ENCODE measurements at places on chromosomes 1 and 21. TPM values are rescaled to one million over a fixed set of nuclear protein-coding genes. Genes with fewer than 3 reads are reported as not detected.
A peak's percentile ranks its signal among the peaks of the same experiment; 100 is the strongest.

LYPLAL1 gene
- 36.9 TPM for polyA plus RNA-seq

AKIRIN1 gene
- 108 TPM for polyA plus RNA-seq

TCHH gene
- polyA plus RNA-seq, result 0.48 TPM

CLDN14 gene
- 0.56 TPM for polyA plus RNA-seq

RAB3B gene
- polyA plus RNA-seq, result 29.7 TPM

TRIM33 gene
- polyA plus RNA-seq, result 32.8 TPM

DLGAP3 gene
- polyA plus RNA-seq, result 41.1 TPM

LCE2A gene
- not detected for polyA plus RNA-seq

GUCA2A gene
- polyA plus RNA-seq, result not detected

SPRR3 gene
- polyA plus RNA-seq, result 0.49 TPM

SERTAD4 gene
- 8.8 TPM for polyA plus RNA-seq

DNA sequence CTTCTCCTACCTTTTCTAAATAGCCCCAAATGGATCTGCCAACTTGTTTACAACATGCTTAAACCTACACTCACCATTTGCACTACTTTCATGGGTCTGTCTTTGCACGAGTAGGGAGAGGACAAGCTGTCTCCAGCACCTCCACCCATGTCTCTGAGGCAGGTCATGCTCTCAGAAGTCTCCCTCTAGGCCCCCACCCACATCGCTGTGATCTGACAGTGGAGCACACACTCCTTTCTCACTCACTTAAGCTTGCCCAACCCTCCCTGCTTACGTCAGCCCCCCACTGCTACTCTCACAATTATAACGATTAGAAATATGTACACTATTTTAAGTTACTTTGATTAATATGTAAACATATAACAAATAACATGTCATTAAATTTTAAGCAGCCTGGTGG, 141.1 kb downstream of the KCNH1 start:
- DNase-seq, result no peak

GRCh38 chr1:866095-866494, 57.6 kb upstream of the SAMD11 start:
- no peak for DNase-seq

DNA sequence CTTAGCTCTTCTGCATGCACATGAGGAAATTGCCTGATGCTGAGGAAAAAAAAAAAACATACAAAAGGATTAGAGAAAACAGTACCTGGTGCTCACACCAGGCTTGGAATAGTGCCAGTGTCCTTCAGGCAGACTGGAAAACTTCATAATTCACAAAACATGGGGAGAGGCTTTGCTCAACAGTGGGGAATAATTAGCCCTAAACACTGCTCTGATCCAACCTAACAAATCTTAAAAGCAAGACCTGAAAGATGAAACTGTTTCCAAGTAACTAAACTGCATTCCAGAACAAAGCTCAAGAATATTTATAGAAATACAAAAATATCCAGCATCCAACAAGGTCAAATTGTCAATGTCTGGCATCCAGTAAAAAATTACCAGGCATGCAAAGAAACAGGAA, 124.8 kb downstream of the AK5 start:
- no peak for DNase-seq

DNA sequence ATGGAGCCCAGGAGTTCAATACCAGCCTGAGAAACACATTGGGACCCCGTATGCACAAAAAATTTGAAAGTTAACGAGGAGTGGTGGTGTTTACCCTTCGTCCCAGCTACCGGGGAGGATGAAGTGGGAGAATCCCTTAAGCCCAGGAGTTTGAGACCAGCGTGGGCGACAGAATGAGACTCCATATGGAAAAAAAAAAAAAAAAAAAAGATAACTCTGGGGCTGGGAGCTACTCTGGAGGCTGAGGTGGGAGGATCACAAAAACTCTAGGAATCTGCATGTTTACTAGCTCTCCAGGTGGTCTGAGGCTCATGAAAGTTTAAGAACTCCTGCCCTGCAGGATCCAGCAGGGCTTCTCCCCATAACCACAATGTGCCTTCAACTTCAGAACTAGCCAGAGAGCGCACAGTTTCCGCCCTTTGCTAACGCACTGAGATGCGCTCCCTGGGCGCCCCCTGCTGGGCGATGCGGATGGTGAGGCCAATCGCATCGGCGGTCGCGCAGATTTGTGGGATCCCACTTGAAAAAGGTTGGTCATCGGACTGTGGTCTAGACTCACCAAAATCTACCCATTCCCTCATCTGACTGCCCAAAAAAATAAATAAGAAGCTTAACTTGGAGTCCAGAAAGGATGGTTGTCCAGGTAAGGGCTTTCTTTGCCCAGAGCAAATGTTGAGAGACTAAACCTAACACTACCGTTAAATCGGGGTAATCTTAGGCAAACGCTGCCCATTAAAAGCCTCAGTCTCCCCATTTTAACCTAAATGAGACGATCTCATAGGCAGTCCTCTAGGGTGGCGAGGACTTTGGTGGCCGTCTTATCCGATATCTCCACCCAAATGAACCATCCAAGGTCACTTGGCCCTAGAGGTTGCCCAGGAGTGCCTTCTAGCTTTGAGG, 8.8 kb downstream of the ZNF683 start:
- DNase-seq, result no peak

DNA sequence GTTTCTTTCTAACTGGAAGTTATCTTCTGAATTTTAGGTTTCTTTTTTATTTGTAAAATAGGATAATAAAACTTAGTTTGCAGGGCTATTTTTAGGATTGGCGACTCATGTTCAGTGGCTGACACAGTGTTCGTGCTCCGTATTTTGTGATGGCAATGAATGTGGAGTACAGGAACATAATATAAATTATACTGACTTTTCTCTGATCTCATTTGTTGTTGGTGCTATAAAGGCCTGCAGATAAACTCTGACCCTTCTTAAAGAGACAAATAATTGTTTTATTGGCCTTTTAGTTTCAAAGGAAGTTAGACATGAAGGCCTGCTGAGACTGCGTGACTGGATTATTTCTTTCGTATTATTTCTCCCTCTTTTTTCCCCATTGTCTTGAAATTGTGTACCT, 339.6 kb downstream of the PDE4B start:
- no peak for DNase-seq

DNA sequence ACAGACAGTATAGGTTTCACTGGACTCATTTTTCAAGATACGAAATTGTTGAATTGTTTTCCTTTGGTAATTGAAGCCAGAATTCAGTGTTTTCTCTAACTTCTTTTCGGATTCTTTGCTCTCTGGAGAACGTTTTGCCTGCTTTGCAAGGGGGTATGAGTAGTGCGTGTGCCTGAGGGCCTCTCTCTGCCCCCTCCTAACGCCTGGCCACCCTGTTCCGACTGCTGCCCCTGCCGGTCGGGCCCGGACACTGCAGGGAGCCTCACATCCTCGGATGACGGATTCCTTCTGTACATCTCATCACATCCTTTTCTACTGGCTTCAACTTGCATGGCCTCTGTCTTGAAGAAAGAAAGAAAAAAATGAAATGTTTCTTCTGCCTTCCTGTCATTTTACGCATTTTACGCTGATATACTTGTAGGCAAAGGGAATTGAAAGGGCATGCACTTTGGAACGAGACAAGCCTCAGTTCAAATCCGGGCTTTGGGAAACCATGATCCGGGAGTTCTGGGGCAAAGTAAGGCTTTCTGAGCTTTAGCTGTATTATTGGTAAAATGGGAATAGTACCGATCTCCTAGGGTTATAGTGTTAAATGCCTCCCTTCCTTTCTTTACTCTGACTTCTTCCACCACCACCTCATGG, 65.1 kb downstream of the DISC1 start:
- DNase-seq, result no peak

GRCh38 chr1:93528412-93528811, 80.5 kb downstream of the FNBP1L start:
- no peak for DNase-seq

DNA sequence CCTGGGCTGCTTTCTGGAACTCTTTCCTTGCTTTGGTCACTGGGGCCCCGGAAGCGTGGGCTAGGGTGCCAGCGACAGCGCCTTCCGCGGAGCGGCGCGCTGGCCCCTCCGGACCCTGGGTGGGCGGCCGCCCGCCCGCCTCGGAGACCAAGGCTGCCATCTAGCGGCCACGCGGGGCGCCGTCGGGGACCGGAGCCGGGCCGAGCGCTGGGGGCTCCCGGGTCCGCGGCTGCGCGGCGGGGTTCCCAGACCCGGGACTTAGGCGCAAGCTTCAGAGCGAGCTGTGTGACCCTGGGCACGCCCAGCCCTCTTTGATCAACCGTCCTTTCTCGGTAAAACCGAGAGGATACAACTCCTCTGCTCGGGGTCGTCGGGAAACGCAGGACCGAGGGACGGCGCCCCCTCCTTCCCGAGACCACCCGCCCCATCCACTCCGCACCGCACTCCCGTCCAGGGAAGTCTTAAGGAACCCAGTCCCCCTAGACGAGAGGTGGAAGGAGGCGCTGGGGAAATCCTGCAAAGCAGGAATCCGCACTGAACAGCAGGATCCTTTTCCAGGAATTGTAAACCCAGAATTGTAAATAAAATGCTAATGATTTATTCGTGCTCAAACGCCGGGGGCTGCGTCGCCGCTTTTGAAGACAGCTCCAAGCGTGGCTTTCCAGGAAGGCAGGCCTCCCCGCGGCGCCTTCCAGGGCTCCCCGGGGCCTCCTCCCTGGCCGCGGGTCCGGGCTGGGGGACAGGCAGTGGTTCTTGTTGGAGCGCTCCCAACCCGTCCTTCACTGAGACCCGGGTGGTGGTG, 41.2 kb downstream of the RRAGC start:
- DNase-seq, result peak; percentile 53

GRCh38 chr1:25526753-25527152, 16.7 kb upstream of the LDLRAP1 start:
- no peak for DNase-seq

- DNase-seq, result no peak
These were observed 5.9 kb downstream of the NRIP1 start for GRCh38 chr21:15058854-15059263.

- no peak for DNase-seq
These were observed 137.6 kb downstream of the RGS7 start for GRCh38 chr1:241219449-241219848.

GRCh38 chr1:179046808-179047635, 21.3 kb downstream of the FAM20B start:
- no peak for DNase-seq

DNA sequence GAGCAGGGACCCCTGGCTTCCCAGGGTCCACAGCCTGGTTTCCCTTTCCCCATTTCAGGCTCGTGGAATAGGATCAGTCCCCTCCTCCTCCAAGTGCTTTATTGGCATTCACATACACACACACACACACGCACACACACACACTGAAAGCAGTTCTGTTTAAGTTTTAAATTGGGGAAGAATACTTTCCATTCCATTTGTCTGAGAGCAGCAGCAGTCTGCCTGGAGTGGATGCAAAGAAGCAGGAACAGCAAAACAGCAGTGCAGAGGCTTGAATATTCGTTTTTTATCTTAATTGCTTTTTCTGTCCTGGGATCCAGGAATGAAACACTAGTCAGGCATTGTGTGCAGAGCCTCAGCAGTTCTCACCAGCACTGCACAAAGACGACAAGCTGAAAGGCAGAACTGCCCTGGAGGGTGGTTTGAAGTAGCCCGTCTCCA, 7.1 kb downstream of the CYB561D1 start:
- peak; percentile 43 for DNase-seq

- DNase-seq, result no peak
These were observed 78.5 kb downstream of the GALNT2 start for GRCh38 chr1:230145505-230145899.

DNA sequence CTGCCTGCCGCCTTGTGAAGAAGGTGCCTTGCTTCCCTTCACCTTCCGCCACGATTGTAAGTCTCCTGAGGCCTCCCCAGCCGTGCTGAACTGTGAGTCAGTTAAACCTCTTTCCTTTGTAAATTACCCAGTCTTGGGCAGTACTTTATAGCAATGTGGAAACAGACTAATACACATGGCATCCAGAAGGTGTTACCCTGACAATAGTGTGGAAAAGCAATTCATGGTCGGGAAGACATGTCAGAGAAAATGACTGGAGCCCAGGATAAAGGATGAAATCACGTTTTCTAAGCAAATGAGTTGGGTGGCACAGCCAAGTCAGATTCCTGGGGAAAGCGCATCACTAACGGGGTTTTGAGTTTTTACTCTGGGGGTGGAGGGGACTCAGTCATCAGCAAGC, 76.4 kb downstream of the HLCS start:
- DNase-seq, result no peak

DNA sequence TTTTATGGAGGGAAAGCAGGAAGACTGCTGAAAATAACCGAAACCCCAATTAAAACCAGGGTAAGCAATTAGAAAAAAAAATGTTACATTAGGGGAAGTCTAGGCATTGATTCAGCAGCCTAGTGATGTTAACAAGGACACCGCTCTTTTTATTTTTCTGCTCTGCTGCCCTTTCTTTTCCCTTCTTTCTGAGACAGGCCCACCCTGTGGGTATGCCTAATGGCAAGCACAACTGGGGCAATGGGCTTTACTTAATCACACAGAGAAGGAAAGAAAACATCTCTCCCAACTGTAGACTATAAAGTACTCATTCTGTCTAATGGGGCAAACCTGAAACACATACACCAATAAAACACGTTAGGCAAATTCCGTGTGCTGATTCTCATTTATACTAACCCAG, 69.6 kb downstream of the GBP6 start:
- DNase-seq, result no peak

DNA sequence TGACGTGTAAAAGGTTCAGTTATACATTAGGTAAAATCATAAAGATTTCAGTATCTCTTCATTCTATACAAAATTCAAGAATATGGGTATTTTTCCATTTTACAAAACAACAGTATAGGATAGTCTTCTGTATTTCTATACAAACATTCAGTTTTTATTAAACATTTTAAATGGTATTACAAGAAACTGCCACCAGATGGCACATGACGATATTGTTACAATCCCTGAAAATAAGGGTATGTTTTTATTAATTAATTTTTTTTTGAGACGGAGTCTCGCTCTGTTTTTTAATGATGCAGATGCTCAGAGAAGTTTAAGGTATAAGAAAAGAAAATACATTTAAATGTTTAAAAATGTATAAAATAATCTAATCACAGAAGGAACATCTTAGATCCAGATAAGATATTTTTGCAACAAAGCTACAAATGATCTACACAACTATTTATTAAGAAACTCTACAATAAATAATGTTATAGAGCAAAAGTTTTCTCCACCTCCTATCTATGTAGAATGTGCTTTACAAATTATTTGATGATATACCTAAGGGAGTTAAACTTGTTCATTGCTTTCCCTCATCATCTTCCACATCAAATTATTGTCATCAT, 23.5 kb upstream of the RSBN1 start:
- DNase-seq, result peak; percentile 89

GRCh38 chr1:228000836-228001563, 5.8 kb upstream of the WNT3A start:
- DNase-seq, result no peak

DNA sequence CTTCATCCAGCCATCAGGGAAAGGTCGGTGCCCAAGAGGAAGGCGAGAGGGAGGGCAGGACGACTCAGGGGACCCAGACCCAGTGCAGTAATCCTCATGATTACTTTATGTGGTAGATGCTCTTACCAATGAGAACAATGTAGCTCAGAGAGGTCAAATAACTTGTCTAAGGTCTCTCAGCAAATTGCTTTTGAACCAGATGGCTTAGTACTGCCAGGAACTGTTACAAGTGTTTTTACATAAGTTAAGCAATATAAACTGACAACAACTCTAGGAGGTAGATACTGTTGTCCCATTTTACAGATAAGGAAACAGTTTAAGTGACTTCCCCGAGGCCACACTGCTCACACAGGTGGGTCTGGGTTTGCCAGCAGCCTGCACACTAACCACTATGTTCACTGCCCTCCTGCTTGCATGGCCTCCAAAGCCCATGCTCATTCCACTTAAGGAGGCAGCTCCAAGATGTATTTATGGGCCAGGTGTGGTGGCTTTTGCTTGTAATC, 111.7 kb downstream of the LACTBL1 start:
- DNase-seq, result no peak

- peak; percentile 65 for DNase-seq
These were observed 841 bp downstream of the SNX27 start for GRCh38 chr1:151612501-151613281.
